ENCODE measurements at places on chromosomes 1 and 21.

DNA sequence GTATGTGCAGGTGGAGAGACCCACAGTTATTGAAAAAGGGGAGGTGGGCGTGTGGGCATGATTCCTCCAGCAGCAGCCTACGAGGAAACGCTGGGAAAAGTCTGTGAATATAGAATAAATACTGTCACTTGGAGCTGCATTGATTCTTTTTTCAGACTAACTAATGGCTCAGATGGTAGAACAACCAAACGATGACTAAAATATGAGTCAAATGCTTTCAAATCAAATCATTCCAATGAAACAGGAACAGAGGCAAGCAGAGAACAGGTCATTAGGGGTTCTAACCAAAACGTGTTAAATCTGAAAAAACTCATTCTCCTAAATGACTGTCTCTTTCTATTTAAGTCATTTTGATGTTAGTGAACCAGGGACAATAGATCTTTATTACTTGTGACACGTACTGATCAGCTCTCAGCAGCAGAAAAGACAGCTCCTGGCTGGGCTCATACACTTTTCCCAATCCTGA is 35.1 kb upstream of the SEC16B start:
- DNase-seq, result no peak

DNA sequence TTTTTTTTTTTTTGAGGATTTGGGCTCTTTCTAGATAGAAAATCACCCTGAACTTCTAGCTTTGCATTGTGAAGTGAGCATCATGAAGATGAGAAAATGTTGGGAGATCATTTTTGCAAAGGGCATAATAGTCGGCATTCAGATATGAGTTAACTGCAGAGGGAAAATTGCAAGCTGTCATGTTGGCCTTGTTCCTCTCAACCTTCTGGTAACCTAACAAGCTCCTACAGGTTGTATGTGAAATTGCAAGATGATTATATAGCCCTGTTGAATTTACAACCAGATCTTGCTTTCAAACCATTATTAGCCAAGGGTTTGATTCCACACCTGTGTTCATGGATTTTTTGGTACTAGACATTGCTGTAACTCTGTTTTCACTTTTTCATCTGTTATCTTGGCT is 2.2 kb downstream of the ELOA start:
- DNase-seq, result no peak

DNA sequence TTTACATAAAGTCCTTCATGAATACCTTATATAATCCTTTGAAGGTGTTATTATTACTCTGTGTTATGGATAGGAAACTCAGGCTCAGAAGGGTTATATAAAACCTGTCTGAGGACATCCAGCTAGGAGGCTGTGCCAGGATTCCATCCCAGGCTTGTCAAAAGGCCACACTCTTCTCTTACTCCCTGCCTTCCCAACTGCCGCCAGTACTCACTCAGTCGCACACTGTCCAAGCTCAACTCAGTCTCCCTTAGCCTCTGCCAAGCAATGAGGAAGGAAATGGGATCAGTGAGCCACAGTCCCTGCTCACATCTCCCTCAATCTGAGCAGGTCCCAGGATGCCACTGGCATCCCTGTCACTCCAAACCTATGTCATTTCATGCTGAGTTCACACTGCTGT is 94.4 kb downstream of the NAV1 start:
- no peak for DNase-seq

DNA sequence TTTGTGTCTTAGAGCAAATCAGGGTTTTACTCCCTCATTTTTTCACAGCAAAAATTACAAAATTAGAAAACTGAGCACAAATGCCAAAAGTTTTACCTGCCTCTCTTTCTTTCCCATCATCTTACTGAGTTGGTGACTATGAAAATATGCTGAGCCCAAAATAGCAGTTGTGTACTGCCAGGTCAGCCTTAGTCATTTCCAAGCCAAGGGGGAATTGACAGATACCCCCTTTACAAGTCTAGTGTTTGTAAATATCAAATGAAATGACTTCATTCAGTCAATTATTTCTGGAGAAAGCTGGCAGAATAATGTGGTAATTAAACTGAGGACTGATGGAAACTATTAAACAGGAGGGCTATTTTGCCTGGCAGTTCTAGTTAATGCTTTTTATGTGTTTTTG is 11.4 kb upstream of the GORAB start:
- DNase-seq, result no peak

GRCh38 chr1:175543447-175543846 is 199.9 kb downstream of the TNR start:
- DNase-seq, result no peak

GRCh38 chr1:67755160-67755559 is 70.2 kb downstream of the GADD45A start:
- DNase-seq, result no peak

DNA sequence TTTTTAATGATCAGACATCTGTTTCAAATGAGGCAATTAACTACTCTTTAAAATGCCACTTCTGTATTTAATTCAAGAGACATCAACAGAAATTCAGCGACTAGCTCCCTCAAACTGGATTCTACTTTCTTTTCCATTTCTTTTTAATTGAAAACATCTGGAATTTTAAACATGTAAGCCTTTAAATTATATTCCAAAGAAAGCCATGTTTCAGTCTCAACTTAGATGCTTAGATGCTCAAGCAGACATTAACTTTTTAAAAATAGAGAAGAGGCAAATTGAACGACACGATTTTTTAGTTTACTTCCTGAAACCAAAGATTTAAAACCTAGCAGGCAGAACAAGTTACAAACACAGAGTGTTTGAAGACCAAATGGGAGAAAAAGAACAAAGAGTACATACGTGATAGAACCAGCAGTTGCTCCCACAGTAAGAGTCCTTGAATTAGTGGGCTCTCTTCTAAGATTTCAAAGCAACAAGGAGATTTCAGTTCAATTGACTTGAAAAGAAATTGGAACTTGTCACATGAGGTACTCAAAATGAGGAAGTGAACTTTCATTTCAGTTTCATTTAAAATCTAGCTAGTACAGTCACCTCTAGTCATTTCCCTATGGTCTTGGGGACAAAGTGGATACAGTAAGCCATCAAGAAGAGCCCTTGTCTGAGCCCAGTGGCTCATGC is at the start of gene CTSS:
Gene CTSS (minus strand): TSS at position 483 of the 681 bp plus-strand sequence. CDS start 1,015 bp downstream, outside the sequence.
- DNase-seq, result no peak

- DNase-seq, result no peak
Observed at GRCh38 chr1:245278846-245279245, 124.1 kb downstream of the KIF26B start.

GRCh38 chr1:170240409-170240808 is 94.7 kb downstream of the NTMT2 start:
- no peak for DNase-seq

DNA sequence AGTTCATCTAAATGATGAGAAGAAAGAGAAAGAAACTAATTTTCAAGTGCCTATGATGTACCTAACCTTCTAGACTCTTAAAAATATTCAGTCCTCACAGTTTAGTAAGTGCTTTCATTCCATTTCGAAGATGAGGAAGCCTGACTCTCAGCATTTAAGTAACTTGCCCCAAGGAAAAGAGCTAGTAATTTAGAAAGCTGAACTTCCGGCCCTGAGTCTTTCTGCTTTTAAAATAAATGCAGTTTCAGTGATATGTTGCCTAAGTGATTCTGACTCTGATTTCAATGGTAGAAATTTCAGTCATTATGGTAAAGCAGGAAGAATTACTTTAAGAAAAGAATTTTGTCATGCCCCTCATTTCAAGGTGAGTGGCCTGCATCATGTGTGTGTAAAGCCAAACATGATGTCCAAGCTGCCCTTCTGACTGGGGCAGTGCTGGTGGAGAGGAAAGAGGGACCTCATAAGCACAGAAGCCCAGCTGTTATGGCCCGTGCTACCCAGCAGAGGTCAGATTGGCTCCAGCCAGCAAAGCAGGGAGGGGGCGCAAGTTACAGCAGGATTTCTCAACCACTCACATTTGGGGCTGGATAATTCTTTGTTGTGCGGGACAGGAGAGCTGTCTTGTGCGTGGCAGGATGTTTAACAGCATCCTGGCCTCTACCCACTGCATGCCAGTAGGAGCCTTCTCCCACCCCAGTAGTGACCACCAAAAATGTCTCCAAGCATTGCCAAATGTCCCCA is 10.7 kb downstream of the ATP1A4 start:
- no peak for DNase-seq

DNA sequence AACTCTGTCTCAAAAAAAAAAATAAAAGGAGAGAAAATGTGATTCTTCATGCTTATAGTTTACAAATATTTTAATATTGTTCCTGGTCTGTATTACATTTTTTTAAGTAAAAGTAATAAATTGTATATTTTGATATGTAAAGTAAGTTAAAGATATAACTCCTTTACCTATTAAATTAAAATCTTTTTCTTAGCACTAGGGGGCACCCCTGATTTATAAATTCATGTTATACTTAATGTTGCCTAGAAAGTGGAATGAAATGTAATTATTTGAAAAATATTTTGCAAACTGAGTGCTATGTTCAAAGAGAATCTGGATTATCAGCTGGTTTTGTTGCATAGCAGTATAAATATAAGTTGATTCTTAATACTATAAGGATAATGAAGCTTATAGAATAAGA is 49.2 kb downstream of the RALGPS2 start:
- no peak for DNase-seq

DNA sequence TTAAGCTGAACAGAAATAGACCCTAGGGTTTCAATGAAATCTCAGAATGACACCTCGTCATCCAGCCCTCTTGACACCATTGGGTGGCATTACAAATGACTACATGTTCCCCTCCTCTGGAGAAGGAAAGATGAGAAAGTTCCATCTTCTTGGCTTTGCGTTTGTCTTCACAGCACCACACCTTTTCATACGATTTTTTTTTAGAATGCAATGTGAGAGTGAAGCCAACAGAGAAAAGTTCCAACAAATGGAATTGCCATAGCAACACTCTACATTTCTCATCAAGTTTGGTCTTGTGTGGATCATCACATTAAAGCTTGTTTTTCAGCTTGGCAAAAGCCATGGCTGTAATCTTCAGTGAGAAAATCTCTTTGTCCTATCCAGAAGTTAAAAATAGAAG is 183.4 kb upstream of the SNX7 start:
- no peak for DNase-seq

- no peak for DNase-seq
Observed at GRCh38 chr21:24110846-24111245, 1496.4 kb downstream of the MRPL39 start.

DNA sequence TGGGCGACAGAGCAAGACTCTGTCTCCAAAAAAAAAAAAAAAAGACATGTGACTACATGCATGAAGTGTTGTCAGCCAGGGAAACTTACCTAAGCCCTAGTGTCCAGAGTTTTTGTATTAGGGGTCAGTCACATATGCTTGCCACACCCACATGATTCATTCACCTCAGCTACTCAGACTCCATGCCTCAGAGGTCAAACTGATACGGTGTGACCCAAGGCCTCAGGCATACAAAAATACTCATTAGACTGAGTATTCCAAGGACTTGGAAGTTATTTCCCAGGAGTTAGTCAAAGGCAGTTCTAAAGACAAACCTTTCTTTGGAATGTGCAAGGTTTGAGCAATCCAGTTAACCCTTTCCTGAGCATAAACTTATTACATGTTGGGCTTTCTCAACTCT is 6.3 kb upstream of the TRIM33 start:
- DNase-seq, result no peak

DNA sequence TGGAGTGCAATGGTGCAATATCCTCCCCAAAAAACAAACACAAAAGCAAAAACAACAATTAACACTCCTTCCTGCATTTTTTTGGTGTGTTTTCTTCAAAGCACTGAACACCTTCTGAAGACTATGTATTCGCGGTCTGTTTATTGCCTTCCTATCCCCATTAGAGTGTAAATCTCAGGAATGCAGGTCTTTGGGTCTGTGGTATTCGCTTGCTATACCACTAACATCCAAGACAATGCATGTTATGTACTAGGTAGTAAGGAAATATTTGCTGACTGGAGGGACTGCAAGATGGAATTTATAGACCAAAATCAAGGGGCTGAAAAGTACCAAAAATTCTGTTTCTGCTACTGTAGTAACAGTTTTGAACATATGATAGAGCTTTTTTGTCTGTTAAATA is 299.4 kb downstream of the RYR2 start:
- no peak for DNase-seq

DNA sequence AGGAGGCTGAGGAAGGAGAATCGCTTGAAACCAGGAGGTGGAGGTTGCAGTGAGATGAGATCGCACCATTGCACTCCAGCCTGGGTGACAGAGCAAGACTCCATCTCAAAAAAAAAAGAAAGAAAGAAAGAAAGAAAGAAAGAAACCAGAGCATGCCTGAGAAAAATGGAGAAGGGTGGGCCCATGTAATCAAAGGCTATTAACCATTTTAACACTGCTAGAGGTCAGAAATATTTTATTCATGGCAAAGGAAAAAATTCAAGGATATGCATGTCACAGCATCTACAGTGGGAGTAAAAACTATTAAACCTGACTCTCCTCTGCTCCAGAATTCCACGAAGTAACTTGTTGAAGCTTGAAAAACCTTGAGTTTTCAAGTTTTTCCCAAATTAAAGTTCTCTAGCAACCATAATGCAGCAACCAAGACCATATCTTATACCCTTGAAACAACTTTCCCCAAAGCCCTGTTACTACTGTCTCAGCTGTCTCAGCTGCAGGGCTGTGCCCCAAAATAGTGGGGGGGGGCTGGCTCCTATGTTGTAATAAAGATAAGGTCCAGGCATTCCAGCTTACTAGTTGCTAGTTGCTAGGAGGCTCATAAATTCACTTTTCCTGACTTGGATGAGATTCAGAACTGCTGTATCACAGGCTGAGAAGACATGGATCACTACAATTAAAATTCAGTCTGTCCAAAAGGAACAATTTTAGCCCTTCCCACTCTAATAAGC is 112.9 kb upstream of the SOD1 start:
- DNase-seq, result no peak

GRCh38 chr21:38249696-38250278 is 7.0 kb upstream of the KCNJ15 start:
- no peak for DNase-seq

- DNase-seq, result peak; percentile 81
Observed at GRCh38 chr1:26677306-26678115, 18.3 kb upstream of the ARID1A start.

GRCh38 chr1:55131801-55132200 is 83.4 kb downstream of the USP24 start:
- no peak for DNase-seq

DNA sequence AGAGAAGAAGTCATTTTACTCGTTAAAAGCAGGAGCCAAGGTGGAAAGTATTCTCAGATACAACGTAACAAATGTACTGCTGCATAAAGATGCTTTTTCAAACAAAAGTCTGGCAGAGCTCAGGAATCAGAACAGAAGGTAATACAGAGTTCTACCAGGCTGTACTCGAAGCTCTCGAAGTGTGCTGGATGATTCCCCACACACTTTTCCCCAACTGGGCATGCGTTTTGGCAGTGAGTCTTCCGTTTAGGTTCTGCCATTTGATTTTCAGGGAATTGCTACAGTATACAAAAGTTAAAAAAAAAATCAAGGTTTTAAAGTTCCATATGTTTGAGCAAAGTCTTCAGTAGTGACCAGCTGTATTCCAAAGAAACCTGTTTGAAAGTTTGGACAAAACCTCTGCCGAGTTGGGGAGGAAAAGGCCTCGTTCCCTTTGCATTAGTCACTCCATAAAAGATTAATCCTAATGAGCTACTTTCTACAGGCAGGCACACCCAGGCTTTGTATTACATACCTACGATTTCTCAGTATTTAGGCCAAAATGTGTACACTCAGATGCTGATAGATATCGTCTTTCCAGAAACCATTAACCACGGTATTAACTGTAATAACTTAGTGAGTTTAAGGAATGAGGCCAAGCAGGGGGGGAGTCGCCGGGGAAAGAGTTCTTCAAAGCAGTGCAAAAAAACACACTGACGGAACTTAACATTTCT is 477.1 kb downstream of the LMO4 start:
- no peak for DNase-seq

- no peak for DNase-seq
Observed at GRCh38 chr1:110663241-110663640, 11.5 kb downstream of the KCNA3 start.

- DNase-seq, result no peak
Observed at GRCh38 chr1:21594935-21595897, 73.9 kb downstream of the RAP1GAP start.

All from NCI-H1436 treated with DMSO at 0.1 percent for 48 hours (cell line).